ENCODE measurements at places on chromosomes 7 and 10.

- no peak for DNase-seq
Measured at GRCh38 chr10:10078446-10078845, 939.2 kb upstream of the CELF2 start.

- no peak for DNase-seq
Measured at GRCh38 chr10:10892290-10892875, 125.3 kb upstream of the CELF2 start.

DNA sequence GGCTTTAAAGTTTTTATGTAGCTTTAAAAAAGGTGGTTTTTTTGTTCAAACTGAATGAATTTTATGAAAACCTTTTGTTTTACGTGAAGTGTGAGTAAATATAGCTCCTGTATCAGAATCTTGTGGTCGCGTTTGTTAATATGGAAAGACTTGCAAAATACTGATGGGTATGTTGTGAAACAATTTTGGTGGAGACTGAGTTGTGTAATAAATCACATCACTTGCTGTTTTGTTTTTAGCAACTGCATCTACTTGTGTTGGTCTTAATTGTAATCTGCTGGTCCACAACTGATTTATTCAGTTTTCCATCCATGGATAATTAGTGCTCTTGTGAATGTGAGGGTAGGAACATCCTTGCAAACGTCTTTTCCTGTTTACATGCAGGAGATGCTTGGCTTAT, 10.5 kb downstream of the PLXDC2 start:
- DNase-seq = no peak

DNA sequence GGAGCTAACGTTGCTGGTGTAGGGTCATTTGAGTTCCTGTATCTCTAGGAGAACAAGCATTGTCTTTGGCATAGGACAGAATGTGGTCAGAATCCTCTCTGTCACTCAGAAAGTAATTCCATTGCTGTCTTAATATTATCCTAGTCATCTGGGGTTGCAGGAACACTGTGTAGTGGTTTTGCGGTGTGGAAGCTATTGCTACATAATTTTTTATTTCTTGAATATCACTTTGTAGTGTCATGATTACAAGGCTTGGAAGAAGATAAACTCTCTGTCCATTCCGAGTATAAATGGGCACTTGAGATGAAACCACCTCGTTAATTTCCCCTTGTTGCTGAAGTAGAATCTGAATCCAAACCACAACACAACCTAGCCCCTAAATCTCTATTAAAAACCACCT, 919.2 kb downstream of the LRMDA start:
- no peak for DNase-seq

DNA sequence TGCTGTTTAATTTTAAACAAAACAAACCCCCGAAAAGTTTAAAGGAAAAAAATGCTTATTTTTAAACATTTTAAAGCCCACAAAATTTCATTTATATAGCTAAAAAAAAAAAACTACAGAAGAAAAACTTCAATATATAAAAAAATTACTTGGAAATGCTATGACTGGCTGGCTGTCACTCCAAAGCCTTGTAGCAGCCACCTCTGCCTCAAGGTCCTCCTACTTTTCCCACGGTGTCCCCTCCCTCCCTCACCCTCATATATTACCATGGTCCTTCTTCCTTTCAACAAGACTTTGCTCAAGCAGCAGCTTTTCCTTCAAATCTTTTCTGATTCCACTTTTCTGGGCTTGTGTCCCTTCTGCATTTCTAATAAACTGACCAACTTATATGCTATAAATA, 122.0 kb downstream of the TPK1 start:
- DNase-seq = no peak

DNA sequence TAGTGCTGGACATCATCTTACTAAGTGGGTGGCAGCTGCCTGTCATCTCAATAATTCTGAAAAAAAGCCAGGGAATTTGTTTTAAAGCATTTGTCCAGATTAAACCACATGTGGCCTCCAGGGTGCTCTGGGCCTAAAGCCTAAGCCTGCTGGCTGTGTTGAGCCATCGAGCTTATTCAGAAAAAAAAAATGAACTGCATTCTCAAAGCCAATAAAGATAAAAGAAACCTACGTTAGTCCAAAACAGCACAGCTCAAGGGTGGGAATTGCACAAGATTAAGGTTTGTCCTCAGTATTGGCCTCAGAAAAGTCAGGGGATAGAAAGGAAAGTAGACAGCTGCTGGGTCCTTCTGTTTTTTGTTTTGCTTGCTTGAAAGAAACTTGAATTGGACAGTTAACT, 22.6 kb upstream of the PRTFDC1 start:
- DNase-seq = no peak

DNA sequence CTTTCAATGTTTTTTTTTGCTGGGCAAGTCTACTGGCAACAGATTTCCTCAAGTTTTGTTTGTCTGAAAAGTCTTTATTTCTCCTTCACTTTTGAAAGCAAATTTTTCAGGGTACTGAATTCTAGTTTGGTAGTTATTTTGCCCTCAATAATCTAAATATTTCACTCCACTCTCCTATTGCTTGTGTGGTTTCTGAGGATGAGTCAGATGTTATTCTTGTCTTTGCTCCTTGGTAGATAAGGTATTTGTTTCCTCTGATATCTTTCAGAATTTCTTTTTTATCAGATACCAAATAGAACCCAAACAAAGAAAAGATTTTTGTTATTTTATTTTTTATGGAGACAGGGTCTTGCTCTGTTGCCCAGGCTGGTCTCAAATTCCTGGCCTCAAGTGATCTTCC, 99.2 kb upstream of the MALRD1 start:
- DNase-seq = no peak

Measured in MM.1S (cell line).